ENCODE measurements at places on chromosomes 11 and 22. TPM values are rescaled to one million over a fixed set of nuclear protein-coding genes. Genes with fewer than 3 reads are reported as not detected.

- no peaks in the 10 kb centered on the region for H3K27me3 ChIP-seq
- no peaks in the 10 kb centered on the region for H3K36me3 ChIP-seq
- peaks cover 37% of the 10 kb centered on the region for H3K4me1 ChIP-seq
Observed at GRCh38 chr11:850775-851763, 8.4 kb downstream of the TSPAN4 start.

- H3K4me3 ChIP-seq = no peak overlapping the region
- H3K27ac ChIP-seq = no peak overlapping the region
- no peaks in the 10 kb centered on the region for H3K4me1 ChIP-seq
Observed at GRCh38 chr11:61806785-61807184, 10.0 kb downstream of the FADS1 start.

MS4A6A gene
- 21.6 TPM for total RNA-seq

- H3K4me1 ChIP-seq = peaks cover 26% of the 10 kb centered on the region
- no peak overlapping the region for H3K4me3 ChIP-seq
- peak overlapping the region; percentile 15 for H3K27ac ChIP-seq
- no peaks in the 10 kb centered on the region for H3K36me3 ChIP-seq
- H3K27me3 ChIP-seq = no peaks in the 10 kb centered on the region
Observed at GRCh38 chr11:121958971-121959325, 157.1 kb downstream of the BLID start.

GRCh38 chr11:47376107-47376524 lies 2.2 kb downstream of the SPI1 start:
- no peaks in the 10 kb centered on the region for H3K4me1 ChIP-seq
- H3K27ac ChIP-seq = no peak overlapping the region
- H3K36me3 ChIP-seq = no peaks in the 10 kb centered on the region
- DNase-seq = no peak
- H3K4me3 ChIP-seq = no peak overlapping the region
- H3K27me3 ChIP-seq = no peaks in the 10 kb centered on the region

GRCh38 chr11:71199226-71199820 lies 53.1 kb downstream of the SHANK2 start:
- H3K27me3 ChIP-seq = no peaks in the 10 kb centered on the region
- H3K4me3 ChIP-seq = no peak overlapping the region
- H3K4me1 ChIP-seq = no peaks in the 10 kb centered on the region
- no peak overlapping the region for H3K27ac ChIP-seq
- peak; percentile 29 for DNase-seq

DNA sequence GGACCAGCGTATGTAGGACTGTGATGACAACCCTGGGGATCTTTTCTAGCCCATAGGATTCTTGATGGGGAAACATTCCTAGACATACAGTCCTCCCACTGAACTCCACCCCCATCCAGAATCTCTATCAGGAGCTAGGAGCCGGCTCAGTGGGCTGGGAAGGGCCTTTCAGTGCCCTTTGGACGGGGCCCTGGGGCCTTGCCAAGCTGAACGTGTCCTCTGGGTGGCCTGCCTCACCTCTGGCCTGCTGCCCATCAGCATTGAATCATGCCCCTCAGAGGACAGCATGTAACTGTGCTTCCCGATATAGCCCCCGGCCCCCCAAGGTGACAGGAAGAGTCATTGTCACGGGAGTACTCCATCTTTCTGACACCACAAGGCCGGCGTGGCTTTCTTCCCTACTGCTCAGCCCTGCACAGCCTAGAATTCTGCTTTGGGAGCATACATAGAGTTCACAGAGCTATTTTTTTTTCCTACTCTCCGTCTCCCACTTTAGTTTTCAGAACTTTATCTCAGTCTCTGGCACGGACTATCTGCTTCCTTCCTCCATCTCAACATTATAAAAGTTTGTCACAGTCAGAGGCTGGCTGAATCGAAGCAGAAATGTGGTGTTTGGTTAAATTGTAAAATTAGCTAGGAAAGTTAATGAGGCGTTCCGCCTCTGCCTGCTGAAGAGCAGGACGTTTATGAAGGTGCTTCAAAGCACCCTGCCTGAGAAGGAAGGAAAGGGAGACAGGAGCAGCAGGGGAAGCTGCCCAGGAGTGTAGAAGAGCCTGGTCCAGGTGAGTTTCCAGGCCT lies 111.9 kb downstream of the ZBTB16 start:
- no peaks in the 10 kb centered on the region for H3K27me3 ChIP-seq
- peaks cover 83% of the 10 kb centered on the region for H3K4me1 ChIP-seq
- no peaks in the 10 kb centered on the region for H3K36me3 ChIP-seq
- peak overlapping the region; percentile 98 for H3K27ac ChIP-seq
- H3K4me3 ChIP-seq = no peak overlapping the region
- peak; percentile 87 for DNase-seq

DNA sequence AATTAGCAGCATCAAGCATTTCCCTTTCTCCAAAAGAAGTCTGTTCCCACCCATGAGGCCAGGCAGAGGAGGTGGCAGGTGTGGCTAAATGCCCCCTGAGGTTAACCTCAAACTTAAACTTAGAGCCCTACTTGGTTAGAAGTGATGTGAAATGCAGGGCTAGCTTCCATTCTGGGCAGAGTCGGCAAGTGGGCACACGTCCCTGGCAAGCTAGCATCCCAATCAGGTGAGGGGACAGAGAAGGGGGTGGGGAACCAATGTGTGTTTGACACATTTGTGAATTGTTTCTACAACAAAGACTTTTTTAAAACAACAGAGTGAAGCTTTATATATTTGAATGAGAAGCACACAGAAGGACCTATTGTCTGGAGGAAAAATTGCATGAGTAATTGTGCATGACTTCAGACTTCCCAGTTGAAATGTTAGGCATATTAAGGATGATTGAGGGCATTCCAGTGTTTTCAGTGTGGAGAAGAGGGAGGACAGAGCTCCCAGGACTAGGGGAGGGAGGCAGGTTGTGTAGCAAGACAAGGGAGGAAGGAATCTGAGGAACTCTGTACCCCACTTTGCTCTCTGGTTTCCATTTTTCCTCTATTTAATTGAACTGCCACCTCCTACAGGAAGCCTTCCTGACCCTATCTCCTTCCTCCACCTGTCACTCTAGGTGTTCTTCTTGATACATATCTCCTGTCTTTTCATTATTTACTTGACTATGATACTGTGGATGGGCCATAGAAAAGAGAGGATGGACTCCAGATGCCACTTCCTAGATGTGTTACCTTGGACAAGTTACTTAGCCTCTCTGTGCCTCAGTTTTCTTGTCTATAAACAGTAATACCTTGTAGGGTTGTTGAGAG lies 83.3 kb upstream of the PICALM start:
- no peak for DNase-seq
- peak overlapping the region; percentile 12 for H3K27ac ChIP-seq
- no peak overlapping the region for H3K4me3 ChIP-seq
- no peaks in the 10 kb centered on the region for H3K36me3 ChIP-seq

DNA sequence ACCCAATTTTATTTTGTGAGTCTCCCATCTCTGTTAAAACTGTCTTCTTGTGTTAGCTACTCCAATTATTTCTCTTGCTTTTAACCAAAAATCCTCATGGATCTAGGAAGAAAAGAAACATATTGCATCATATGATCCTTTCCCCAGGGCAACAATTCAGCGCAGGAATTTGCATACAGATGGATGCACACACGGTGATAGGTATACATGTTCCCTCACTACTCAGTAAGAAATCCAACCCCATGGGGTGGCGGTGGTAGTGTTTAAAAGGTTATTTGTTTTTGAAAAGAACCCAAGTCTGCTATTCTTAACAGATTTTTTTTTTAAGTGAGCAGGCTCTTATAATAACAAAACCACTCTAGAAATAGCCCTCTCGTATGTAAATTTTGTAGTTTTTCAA lies 4.2 kb upstream of the SYN3 start:
- H3K4me1 ChIP-seq = peaks cover 6% of the 10 kb centered on the region
- no peak overlapping the region for H3K4me3 ChIP-seq
- no peaks in the 10 kb centered on the region for H3K36me3 ChIP-seq
- H3K27me3 ChIP-seq = no peaks in the 10 kb centered on the region
